CD4-positive, CD25-positive, alpha-beta regulatory T cell (primary cell): ENCODE measurements at places on chromosomes 11 and 22.
A peak's percentile ranks its signal among the peaks of the same experiment; 100 is the strongest.

DNA sequence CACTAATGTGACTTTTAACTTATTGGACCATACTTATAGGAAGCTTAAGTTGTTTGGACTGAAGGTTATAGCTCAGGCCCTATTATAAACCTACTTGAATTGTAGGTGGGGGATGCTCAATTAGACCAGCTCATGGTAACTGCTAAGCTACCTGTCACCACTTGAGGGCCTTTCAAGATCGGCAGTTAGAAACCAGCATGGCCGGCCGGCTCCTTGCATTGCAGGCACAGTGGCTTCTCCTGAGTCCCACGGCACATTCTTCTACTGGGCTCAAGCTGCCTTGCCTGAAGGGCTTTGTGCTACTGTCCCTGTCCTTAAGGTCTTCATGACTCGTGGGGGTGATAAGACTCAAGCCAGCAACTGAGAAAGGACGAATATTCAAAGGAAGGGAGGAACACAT is 70.8 kb downstream of the TBC1D22A start:
- DNase-seq = no peak

DNA sequence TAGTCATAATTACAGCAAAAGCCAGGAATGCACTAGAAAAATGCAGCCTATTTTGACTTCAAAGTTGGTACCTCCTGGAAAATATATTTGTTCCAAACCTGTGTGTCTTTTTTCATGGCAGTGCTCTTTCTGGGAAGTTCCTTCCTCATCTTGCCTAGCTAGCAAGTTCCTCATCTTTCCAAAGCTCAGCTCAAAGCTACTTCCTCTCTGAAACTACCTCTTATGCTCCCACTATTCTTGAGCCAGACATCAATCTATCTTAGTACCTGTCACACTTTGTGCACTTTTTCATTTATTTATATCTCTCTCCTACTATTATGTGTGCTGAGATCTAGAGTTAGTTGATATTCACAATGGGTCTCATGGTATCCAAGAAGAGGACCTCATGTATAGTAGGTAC is 191.6 kb upstream of the CCDC90B start:
- no peak for DNase-seq

GRCh38 chr11:19445771-19446170 is 205.0 kb upstream of the E2F8 start:
- DNase-seq = no peak

GRCh38 chr11:70910835-70911234 is 341.5 kb downstream of the SHANK2 start:
- no peak for DNase-seq

DNA sequence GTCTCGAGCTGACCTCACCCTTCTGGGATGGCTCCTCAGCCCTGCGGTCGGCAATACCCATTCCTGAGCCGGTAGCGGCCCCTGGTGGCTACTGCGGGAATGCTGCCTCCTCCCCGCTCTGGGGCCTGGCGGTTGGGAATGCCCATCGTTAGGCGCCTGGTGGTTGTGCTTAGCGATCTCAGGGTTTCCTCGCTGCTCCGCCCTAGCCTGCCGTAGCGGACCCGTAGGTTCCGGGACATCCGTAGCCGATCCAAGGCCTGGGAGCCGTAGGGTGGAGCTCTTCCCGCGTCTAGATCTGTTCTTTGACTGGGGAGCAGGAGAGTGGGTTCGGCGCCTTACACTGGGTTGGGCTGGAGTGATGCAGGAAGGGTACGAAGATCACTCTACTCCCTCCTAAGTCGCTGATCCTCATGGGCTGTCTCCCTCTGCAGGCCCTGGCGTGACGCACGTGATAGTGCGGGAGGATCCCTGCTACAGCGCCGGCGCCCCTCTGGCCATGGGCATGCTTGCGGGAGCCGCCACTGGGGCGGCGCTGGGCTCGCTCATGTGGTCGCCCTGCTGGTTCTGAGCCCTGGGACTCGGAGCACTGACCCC is 14.8 kb downstream of the PLEKHB1 start:
- peak; percentile 68 for DNase-seq

DNA sequence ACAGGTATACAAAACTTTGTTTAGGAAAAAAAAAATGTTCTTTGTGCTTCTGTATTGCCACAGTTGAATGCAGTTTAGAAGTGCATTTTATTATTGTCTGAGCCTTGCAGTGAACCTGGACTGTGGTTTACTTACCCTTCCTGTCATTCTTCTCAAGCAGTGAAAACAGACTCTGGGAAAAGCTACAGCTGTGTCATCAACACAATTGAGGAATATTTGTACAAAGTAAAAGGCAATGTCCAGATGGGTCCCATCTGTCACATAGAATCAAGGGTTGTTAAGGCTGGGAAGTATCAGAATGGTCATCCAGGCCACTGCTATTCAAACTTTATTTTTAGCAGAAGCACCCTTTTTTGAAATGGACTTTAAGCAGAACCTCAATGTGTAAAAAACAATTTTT is 73.3 kb downstream of the TRIM44 start:
- no peak for DNase-seq

- no peak for DNase-seq
Observed at GRCh38 chr11:72818971-72819370, 4.8 kb downstream of the ATG16L2 start.

DNA sequence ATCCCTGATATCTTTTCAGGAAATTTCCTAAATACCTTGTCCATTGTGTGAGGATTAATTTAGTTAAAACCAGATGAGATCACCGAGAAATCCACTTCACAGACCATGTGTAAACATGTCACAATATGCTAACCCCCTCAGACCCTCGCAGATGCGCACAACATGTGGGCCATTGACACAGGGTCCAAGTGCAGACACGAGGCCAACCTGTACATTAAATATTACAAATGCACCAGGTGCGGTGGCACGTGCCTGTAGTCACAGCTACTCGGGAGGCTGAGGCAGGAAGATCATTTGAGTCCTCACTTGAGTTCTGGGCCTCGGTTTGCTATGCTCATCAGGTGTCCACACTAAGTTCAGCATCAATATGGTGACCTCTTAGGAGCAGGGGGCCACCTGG is 9.9 kb upstream of the TMPRSS4 start:
- no peak for DNase-seq

DNA sequence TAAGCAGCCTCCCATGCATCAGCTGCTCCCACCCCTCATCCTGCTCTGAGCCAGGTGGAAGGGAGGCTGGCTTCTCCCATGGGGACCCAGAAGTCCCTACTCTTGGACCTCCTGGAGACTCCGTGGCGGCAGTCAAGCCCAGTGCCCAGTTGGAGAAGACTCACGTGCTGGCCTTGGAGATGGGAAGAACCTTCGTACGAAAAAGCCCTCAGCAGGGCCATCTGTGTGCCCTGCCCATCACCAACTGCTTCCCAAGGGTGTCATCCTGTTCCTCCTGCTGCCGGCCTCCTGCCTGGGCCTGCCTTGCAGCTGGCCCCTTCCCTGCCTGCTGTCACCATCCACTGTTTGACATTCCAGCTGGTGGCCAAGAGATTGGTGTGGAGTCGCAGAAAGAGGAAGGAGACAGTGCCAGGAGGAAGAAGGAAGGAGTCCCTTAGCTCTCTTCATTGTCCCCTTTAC is 28.0 kb downstream of the ARHGAP1 start:
- no peak for DNase-seq

DNA sequence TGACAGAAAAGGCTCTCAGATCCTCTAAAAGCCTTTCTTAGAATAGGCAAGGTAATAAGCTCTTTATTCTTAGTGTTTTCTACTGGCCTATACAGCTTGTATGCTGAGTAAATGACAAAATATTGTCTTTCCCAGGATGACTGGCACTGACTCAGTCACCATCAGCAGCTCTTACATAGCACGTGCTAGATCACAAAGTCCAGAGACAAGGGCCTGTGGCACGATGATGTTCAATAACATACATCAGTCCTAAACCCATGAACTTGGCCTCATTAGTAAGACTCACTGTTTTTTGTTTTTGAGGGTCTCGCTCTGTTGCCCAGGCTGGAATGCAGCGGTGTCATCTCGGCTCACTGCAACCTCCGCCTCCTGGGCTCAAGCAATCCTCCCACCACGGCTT is 42.7 kb downstream of the CELF1 start:
- DNase-seq = no peak

DNA sequence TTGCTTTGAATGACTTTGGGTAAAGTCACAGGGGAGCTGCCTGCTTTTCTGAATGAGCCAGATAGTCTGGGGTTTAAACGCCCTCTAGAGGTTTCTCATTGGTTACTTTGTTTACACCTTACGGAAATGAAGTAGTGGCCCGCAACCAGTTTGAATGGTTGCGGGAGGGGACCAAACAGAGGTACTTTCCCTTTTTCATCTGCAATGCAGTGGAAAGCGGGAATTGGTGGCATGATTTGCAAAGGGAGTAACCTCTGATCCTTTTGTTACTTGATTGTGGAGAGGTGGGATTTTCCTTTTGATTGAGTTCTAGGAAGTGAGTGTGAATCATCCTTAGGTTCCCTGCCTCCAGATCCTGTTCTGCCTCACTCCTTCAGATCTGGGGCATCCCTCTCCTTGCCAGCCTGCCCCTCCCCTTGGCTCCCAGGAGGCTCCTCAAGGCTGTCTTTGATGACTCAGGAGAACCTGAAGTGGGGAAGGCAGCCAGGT is 15.9 kb upstream of the GLYATL1 start:
- DNase-seq = no peak

- peak; percentile 30 for DNase-seq
Observed at GRCh38 chr11:58900479-58901420, 38.5 kb upstream of the GLYATL1 start.
